GM12892 (cell line): ENCODE measurements at places on chromosomes 7 and 10.

GRCh38 chr7:97418312-97418711 is 300.8 kb downstream of the SDHAF3 start:
- DNase-seq: no peak

- no peak for DNase-seq
These were observed 346.0 kb downstream of the ELMO1 start for GRCh38 chr7:37102518-37103137.

- no peak for DNase-seq
These were observed 5.8 kb upstream of the FEZF1 start for GRCh38 chr7:122310119-122311021.

DNA sequence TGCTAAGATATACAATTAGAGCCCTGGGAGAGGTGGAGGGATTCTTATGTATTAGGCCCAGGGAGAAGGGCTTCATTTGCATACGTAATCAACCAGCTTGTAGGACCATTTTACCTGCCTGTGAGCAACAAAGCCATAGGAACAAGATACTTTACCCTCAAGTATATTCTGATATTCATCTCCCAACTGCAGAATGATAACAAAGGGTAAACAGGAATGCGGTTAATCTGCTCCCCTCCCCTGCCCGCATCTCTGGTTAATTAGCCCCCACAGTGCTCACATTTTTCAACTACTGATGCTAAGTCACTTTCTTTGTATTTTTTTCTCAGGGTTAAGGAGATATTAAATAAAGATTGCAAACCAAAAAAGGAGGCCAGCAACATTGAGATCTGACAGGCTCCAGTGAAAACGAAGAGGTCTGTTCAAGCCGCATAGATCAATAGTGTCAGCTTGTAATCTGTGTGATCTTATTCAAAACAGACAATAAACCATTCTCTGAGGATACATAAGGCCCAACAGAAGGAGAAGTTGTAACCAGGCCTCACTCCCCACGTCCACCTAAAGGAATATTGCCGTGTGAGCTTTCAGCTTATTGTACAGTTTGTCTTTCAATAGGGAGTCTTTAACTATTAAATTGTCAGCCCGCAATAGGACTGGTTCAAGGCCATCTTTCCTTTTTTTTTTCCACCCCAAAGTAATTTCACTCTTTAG is 203.4 kb downstream of the RAPGEF5 start:
- no peak for DNase-seq

- no peak for DNase-seq
These were observed 18.1 kb downstream of the OPTN start for GRCh38 chr10:13117841-13118783.

DNA sequence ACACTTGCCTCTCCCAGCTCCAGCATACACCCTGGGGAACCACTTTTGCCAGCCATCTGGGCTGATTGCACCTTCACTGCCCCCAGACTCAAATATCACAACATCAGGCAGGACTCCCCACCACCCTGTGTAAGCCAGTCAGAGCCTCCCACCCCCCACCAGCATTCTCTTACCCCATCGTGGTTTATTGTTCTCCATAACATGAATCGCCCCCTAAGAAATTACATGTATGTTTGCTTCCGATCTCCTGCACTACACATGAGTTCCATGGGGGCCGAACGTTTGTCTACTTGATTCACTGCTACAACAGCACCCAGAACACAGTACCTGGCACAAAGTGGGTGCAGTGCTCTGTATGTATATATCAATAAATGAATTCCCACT is 39.4 kb downstream of the CREB3L2 start:
- DNase-seq: no peak

GRCh38 chr7:117110480-117111315 is 157.4 kb downstream of the ST7 start:
- DNase-seq: peak; percentile 23
